ENCODE measurements at places on chromosomes 5 and 9. TPM values are rescaled to one million over a fixed set of nuclear protein-coding genes. Genes with fewer than 3 reads are reported as not detected.

ECM2 gene
- 78.7 TPM for total RNA-seq

- no peak for DNase-seq
Observed at GRCh38 chr9:6243746-6244145, 28.1 kb downstream of the IL33 start.

BARHL1 gene
- not detected for total RNA-seq

GRCh38 chr5:14035859-14036503, 91.5 kb upstream of the DNAH5 start:
- peak; percentile 54 for DNase-seq

IL33 gene
- total RNA-seq: 69.7 TPM

DNA sequence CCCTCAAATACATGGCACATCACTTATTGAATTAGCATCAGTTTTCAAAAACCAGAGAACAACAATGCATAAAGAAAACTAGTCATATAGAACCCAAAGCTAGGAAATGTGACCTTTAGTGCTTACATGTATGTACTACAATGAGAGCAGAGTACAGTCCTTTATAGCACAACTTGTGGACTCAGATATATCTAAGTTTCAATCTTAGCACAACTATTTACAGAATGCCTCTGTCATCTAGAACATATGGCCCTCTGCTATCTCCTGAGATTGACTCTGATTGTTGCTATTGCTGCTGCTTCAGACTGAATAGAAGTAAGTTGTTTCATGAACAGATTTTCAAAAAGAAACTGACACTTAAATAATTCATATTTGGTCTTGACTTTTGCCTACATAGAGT, 1536.2 kb downstream of the EFNA5 start:
- DNase-seq: no peak

SH3RF2 gene
- total RNA-seq: 8.1 TPM

- no peak for DNase-seq
Observed at GRCh38 chr9:5947912-5948311, 57.2 kb downstream of the MLANA start.

IGFBPL1 gene
- total RNA-seq: 34.0 TPM

DNA sequence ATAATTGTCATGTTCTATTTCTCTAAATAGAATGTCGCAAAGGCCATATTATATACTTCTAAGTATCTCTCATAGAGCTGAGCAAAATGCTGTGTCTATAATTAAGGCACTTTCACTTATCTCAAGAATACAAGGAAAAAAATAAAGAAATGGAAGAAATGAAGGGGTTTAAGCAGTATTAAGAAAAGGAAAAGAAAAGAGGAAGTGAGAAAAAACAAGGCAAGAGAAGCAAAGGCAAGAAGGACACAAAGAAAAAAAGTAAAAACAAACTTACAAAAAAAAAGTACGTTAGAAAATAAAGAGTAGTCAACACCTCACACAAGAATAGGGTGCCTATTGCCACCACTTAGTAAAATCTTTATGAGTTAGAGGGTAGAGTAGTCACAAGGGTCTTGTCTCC, 506.2 kb downstream of the GABRG2 start:
- no peak for DNase-seq

DNA sequence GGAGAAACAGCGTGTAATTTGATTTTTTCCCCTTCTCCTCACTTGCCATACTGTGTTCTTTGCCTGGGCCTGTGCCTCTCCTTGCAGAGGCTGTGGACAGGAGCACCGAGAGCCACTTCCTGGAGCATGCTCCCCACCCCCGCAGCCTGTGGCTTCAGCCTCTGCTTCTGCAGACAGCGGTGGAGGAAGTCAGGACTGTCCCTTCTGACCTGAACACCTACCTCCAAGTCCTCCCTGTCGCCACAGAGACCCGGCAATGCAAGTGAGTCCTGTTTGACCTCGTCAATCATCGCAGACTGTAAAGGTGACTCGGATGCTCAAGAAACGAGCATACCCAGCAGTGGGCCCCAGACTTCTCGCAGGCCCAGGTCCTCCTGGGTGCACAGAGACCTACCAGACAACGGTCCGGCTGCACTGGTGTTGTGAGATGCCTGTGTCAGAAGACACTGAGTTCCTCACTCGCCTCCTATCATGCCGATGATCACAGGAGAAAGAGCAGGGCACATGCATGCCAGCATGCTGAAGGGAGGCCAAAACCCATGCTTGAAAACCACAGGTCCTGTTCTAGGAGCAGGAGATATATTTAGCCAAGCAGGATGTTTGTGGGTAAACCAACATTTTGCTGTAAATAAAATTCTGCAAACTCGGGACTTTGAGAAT, 198.8 kb downstream of the AUH start:
- no peak for DNase-seq

DNA sequence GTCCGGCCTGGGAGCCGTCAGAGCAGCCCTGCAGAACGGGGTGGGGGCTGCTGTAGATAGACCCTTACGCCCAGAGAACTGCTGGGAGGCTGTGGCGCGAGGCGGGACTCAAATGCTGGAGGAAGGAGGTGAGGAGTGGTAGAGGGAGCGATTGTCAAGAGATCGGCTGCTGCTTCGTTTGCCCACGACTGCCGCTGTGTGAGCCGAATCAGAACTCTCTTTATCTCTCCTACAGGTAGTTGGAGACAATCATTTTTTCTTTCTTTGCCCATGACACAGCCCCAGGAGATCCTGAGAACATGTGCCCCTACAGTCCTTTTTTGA, 456 bp downstream of the ZNF79 start:
- DNase-seq: no peak

SMIM33 gene
- not detected for total RNA-seq

SLC6A7 gene
- not detected for total RNA-seq

DNA sequence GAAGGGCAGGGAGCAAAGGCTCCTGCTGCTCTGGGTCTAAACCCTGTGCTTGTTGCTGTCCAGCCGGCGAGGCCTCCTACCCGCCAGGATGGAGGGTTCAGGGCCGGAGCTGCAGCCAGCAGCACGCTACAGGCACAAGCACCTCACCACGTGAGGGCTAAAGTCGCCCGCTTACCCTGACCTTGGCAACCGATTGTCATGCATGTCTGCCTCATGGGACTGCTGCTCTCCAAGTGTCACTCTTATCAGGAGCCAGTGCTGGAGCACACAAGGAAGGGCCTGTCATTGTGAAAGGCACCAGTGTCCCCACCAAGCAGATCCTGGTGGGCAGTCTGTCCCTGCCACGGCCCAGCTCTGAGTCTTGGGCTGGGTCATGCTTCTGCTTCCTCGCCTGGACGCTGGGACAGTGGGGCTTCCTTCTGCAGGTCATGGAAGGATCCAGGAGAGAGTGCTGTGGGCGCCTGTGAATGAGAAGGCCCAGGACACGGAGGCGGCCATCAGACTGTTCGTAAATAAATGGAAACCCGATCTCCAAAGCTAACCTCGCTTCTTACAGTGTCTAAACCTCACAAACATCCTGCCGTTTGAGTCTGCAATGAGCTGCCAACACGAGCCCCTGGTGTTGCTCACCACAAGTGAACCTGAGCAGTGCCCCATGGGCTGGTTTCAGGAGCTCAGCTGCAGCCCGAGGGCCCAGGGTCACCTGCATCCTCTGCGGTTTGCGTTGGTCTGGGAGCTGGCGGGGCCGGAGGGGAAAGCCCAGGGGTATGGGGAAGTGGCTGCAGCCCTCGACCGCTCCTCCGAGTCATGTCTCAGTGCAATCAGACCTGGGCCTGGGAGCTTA, 58.2 kb upstream of the RXRA start:
- no peak for DNase-seq

UNC13B gene
- 47.4 TPM for total RNA-seq

PCDHB16 gene
- total RNA-seq: 9.1 TPM

- no peak for DNase-seq
Observed at GRCh38 chr9:73615557-73615956, 463.9 kb downstream of the ANXA1 start.

CDK5RAP2 gene
- total RNA-seq: 67.8 TPM

DNA sequence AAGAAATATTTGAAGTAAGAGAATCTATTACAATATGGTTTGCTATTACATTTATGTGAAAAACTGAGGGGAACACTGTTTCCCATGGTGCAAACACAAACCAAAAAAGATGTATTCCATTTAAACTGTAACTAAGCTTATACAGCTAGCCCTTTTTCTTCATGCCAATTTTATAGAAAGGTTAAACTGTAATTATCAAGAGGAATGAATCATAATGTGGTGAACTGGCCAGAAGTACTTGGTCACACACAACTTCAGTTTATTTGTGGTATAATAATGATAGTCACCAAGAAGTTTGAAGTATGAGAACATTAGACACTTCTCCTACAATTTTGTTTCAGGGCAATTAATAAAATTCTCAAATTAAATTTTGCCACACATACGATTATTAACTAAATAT, 177.9 kb downstream of the XRCC4 start:
- DNase-seq: no peak

DNA sequence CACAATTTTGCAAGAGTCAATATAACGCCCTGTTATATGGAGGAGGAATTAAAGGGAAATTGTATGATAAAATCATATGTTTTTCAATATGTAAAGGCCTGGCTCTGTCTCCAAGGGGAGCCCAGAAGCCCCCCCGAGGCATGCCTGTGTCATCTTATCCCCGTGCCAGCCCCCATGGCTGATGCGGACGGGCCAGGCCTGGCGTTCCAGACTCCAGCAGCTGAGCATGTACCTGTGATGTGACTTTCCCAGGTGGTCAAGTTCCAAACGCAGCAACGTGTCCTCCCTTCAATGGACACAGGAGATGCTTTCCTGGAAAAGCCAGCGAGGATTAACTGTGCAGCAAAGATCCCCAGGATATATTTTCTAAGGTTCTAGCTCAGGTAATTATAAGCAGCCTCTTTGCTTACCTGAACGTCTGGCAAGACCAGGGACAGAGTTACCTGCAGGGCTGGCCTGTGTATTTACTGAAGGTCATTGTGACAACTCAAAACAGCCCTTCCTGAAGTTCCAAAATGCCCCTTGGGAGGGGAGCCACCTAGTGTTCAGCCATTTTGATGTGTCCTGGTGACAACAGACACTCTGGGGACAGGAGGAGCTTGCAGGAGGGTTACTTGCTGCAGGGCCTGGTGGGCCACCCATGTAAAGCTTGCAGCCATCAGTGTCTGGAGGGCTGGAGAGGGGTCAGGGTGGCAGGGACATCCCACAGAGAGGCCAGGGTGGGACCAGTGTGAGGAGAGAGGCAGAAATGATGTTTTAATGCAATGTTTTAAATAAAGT, 53.3 kb upstream of the RNU6ATAC start:
- no peak for DNase-seq

OR5C1 gene
- total RNA-seq: not detected

GRCh38 chr5:153953411-153953810, 85.3 kb downstream of the FAM114A2 start:
- DNase-seq: no peak

DNA sequence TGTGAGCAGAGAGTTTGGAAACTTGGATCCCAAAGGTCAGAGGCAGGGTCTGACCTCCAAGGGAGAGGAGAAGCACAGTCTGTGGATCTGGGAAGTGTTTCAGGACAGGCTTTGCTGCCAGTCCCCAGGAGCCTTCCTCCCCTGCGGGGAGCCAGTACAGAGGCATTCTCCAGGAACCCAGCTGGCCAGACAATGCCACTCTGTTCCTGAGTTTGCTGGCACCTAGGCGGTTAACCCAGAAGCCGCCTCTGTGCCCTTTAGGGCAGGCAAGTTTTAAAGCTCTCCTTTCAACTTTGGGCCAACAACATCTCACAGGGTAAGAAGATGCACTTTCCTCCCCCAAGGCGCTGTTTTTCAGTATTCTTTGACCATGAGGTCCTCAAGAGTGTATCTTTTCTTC, 37.0 kb upstream of the FGF1 start:
- DNase-seq: no peak

SMARCA2 gene
- total RNA-seq: 118 TPM

GRCh38 chr5:133967124-133967523, 1.3 kb downstream of the C5orf15 start:
- no peak for DNase-seq

- no peak for DNase-seq
Observed at GRCh38 chr9:115013998-115014397, 83.6 kb upstream of the TNFSF8 start.

C8G gene
- total RNA-seq: not detected

DNA sequence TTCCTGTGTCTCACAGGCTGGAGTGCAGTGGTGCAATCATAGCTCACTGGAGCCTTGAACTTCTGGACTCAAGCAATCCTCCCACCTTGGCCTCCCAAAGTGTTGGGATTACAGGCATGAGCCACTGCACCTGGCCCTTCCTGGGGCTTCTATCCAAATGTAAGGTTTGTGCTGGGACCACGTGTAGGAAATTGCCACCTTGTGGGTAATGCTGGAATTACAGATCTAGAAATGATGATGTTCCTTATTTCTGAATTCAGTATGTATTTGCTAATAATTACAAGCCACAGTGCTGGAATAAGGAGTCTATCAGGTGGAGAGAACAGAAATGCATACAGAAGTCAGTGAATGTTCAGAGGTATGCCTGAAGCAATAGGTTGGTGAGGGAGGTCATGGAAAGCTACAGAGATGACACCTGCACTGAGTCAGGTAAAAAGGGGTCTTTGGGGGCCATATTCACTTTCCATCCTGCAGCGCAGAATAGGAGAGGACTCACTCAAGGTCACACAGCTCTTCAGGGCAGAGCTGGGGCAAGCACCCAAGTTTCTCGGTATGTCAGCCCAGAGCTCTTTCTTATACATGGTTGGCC, 8.8 kb upstream of the IGFBPL1 start:
- DNase-seq: no peak

DNA sequence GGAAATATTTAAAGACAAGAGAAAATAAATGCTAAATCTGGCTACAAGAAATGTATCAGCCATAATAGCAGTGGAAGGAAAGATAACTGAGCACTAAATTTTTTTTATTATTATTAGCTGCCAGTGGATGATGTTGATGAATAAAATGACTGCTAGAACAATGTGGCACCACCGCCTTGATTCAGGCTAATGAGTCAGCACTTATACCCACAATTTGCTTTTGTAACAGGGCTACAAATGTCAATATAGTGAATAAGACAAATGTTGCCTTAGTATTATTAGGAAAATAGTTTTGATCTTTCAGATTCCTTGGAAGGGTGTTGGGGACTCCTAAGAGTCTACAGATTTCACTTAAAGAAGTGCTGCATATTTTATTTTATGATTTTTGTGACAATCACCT, 555.2 kb upstream of the GRAMD2B start:
- DNase-seq: no peak

GRCh38 chr5:25500635-25501034, 855.9 kb upstream of the CDH10 start:
- DNase-seq: no peak

- DNase-seq: no peak
Observed at GRCh38 chr9:17839776-17840175, 260.9 kb downstream of the SH3GL2 start.

GRCh38 chr9:100465761-100466160, 7.2 kb upstream of the TMEFF1 start:
- DNase-seq: no peak

- DNase-seq: no peak
Observed at GRCh38 chr5:126998201-126998631, 32.1 kb downstream of the MARCHF3 start.

Measured in thoracic aorta (tissue), 2 donors.